Neuronal stem cell (in vitro differentiated cells): ENCODE measurements at places on chromosomes 3 and 15.

GRCh38 chr15:59237924-59238331, 31.3 kb downstream of the LDHAL6B start:
- no peaks in the 10 kb centered on the region for H3K36me3 ChIP-seq
- H3K4me1 ChIP-seq, result no peaks in the 10 kb centered on the region
- no peak for DNase-seq
- H3K27ac ChIP-seq, result no peak overlapping the region

DNA sequence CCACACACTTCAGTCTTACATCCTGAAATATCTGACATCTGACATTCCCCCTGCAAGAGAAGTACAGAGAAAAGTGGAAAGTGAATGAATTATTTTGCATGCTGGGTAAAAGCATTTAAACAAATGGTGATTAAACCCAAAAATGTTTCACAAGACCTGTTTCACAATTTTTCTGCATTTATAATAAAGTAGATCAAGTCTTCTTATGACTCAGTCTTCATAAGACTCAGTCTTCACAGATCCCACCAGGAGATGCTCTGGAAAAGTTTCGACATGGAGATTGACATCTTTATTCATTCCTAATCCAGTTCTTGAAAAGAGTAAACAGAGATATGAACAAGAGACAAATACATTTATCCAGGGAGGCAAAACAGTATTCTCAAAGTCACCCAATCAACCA, 13.2 kb upstream of the EDC3 start:
- no peak overlapping the region for H3K27ac ChIP-seq
- no peak overlapping the region for H3K4me3 ChIP-seq
- H3K4me1 ChIP-seq, result no peaks in the 10 kb centered on the region
- H3K36me3 ChIP-seq, result no peaks in the 10 kb centered on the region
- peaks cover 35% of the 10 kb centered on the region for H3K27me3 ChIP-seq

DNA sequence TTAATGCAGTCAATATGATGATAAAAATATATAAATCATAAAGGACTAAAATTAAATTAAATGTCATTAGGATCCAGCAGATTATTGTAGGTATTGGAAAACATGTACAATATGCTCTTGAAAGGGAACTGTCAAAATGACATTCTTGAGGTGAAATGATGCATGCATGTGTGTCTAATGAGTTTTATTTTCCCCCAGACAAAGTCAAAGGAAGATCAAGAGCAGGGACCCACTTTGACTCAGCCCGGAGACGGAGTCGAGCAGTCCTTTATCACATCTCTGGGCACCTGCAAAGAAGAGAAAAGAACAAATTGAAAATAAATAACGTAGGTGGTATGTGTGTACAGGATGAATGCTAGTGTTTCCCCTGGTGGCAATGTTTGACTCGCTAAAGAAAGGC, 194.1 kb downstream of the KCNH8 start:
- DNase-seq, result no peak
- no peak overlapping the region for H3K27ac ChIP-seq
- H3K36me3 ChIP-seq, result no peaks in the 10 kb centered on the region
- no peaks in the 10 kb centered on the region for H3K4me1 ChIP-seq

- H3K4me1 ChIP-seq, result no peaks in the 10 kb centered on the region
- no peaks in the 10 kb centered on the region for H3K36me3 ChIP-seq
- no peaks in the 10 kb centered on the region for H3K27me3 ChIP-seq
- DNase-seq, result no peak
Observed at GRCh38 chr3:124962403-124962940, 27.9 kb upstream of the MUC13 start.

DNA sequence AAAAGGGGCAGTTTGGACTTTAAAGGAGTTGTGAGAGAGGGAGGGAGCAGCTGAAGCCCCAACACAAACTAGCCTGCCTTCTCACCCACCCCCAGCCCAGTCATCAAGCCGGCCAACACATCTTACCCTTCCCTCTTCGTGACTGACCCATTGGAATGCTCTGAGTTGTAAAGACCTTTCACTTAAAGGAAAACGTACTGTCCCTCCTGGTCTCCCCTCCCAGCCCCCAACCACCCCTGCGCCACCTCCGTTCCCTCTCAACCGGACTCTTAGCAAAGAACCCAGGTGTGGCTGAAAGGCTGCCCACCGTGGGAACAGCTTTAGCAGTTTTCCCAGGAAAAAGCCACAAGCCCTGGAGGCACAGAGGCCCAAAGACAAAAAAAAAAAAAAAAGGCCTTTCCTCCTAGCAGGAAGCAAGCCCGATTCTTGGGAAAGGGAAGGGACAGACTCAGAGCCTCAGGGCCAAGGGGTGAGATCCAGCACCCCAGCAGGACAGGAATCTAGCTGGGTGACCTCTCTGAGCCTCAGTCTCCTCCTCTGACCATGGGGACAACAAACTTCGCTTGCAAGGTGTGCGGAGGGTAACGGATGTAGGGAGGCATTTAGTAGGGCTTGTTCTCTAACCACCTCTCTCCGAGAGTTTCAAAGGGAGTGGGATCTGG, 2.4 kb downstream of the CYP11A1 start:
- H3K27me3 ChIP-seq, result peaks cover 78% of the 10 kb centered on the region
- no peaks in the 10 kb centered on the region for H3K36me3 ChIP-seq
- H3K27ac ChIP-seq, result no peak overlapping the region
- no peaks in the 10 kb centered on the region for H3K4me1 ChIP-seq
- H3K4me3 ChIP-seq, result no peak overlapping the region
- DNase-seq, result no peak

GRCh38 chr3:146546366-146546965, 2.1 kb upstream of the PLSCR1 start:
- no peaks in the 10 kb centered on the region for H3K27me3 ChIP-seq
- no peak overlapping the region for H3K27ac ChIP-seq
- H3K36me3 ChIP-seq, result no peaks in the 10 kb centered on the region

DNA sequence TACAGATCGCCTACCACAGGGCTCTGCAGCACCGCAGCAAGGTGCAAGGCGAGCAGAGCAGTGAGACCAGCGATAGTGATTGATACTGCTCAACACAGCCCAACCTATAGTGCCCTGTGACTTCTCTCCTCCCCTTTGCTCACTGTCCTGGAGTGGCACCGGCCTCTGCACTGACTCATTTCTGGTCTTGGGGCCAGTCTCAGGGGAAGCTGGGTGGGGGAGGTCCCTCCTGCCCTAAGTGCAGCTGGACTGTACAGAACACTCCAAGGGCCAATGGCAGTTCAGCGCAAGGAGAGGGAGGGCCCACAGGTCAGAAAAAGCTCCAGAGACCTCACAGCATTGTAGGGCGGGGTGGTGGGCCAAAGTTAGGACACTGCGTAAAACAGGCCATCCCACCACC, 2.5 kb upstream of the OGG1 start:
- H3K36me3 ChIP-seq, result peaks cover 66% of the 10 kb centered on the region
- peaks cover 8% of the 10 kb centered on the region for H3K4me1 ChIP-seq
- DNase-seq, result no peak
- no peak overlapping the region for H3K4me3 ChIP-seq

- H3K4me3 ChIP-seq, result no peak overlapping the region
- no peak for DNase-seq
- H3K27ac ChIP-seq, result no peak overlapping the region
Observed at GRCh38 chr3:56800130-56800831, 1.5 kb downstream of the ARHGEF3 start.

- peak; percentile 60 for DNase-seq
- no peak overlapping the region for H3K27ac ChIP-seq
- no peak overlapping the region for H3K4me3 ChIP-seq
- peaks cover 94% of the 10 kb centered on the region for H3K36me3 ChIP-seq
Observed at GRCh38 chr15:64686130-64686735, 89.2 kb downstream of the RBPMS2 start.

DNA sequence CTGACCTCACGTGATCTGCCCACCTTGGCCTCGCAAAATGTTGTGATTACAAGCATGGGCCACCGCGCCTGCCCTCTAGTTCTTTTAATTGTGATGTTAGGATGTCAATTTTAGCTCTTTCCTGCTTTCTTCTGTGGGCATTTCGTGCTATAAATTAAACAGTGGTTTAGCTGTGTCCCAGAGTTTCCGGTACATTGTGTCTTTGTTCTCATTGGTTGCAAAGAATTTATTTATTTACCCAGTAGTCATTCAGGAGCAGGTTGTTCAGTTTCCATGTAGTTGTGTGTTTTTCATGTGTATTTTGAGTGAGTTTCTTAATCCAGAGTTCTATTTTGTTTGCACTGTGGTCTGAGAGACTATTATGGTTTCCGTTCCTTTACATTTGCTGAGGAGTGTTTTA, 30.1 kb downstream of the MYRIP start:
- no peak for DNase-seq
- H3K27ac ChIP-seq, result no peak overlapping the region
- H3K4me3 ChIP-seq, result no peak overlapping the region
- H3K4me1 ChIP-seq, result no peaks in the 10 kb centered on the region
- H3K27me3 ChIP-seq, result no peaks in the 10 kb centered on the region

DNA sequence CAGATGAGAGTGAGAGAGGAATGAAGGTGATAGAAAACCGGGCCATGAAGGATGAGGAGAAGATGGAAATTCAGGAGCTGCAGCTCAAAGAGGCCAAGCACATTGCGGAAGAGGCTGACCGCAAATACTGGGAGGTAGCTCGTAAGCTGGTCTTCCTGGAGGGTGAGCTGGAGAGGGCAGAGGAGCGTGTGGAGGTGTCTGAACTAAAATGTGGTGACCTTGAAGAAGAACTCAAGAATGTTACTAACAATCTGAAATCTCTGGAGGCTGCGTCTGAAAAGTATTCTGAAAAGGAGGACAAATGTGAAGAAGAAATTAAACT, 88.9 kb downstream of the EOMES start:
- H3K27me3 ChIP-seq, result no peaks in the 10 kb centered on the region
- no peak for DNase-seq
- H3K4me1 ChIP-seq, result no peaks in the 10 kb centered on the region
- no peak overlapping the region for H3K27ac ChIP-seq
- H3K36me3 ChIP-seq, result no peaks in the 10 kb centered on the region

DNA sequence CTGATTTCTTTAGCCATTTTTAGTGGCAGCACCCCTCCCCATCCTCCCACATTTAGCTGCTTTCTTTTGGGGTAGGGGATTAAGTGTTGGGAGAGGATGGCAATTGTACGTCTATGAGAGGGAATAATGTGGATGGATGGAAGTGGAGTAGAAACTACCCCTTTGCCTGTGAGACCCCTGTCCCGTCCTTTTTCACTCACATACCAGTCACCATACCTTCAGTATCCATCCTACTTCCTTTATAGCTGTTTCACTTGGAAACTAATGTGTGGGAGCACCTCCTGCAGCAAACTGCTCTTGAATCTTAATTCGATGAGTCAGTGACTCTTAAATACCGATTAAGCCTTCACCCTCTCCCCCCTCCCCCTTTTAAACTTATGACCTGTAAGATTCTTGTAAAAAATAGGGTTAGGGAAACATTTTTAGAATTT, 730 bp downstream of the SPRED1 start:
- H3K27me3 ChIP-seq, result no peaks in the 10 kb centered on the region
- H3K36me3 ChIP-seq, result peaks cover 18% of the 10 kb centered on the region
- DNase-seq, result peak; percentile 36
- peaks cover 4% of the 10 kb centered on the region for H3K4me1 ChIP-seq
- H3K4me3 ChIP-seq, result peak overlapping the region; percentile 76

- no peak for DNase-seq
- no peak overlapping the region for H3K27ac ChIP-seq
- no peaks in the 10 kb centered on the region for H3K4me1 ChIP-seq
- H3K4me3 ChIP-seq, result no peak overlapping the region
- no peaks in the 10 kb centered on the region for H3K27me3 ChIP-seq
Observed at GRCh38 chr15:90968434-90968833, 13.8 kb downstream of the RCCD1 start.

DNA sequence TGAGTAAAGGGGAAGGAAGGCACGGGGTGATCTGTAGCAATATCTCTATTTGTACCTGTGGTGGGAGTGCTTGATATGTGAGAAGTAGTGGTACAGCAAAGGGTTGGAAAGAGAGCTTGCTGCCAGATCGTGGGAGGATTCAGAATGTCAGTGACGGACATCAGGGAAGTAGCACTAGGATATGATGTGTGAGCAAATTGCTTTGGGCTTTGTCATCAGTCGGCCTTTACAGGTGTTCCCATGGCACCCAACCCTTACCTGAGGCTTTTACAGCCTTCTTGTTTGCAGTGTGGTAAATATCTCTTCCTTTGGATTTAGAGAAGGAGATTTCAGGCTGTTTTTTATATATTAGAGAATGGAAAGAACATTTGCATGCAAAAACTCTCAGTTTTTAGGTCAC, 29.8 kb downstream of the IL1RAP start:
- H3K36me3 ChIP-seq, result no peaks in the 10 kb centered on the region
- no peak for DNase-seq
- no peak overlapping the region for H3K4me3 ChIP-seq
- H3K4me1 ChIP-seq, result peaks cover 4% of the 10 kb centered on the region
- no peaks in the 10 kb centered on the region for H3K27me3 ChIP-seq
- H3K27ac ChIP-seq, result no peak overlapping the region

GRCh38 chr15:70198441-70199123, 100.9 kb upstream of the TLE3 start:
- H3K27me3 ChIP-seq, result peaks cover 4% of the 10 kb centered on the region
- H3K4me1 ChIP-seq, result peaks cover 32% of the 10 kb centered on the region
- H3K27ac ChIP-seq, result no peak overlapping the region
- H3K4me3 ChIP-seq, result no peak overlapping the region
- no peaks in the 10 kb centered on the region for H3K36me3 ChIP-seq

GRCh38 chr3:130640027-130640426, 106.6 kb downstream of the PIK3R4 start:
- DNase-seq, result no peak
- H3K4me3 ChIP-seq, result no peak overlapping the region
- no peaks in the 10 kb centered on the region for H3K36me3 ChIP-seq

DNA sequence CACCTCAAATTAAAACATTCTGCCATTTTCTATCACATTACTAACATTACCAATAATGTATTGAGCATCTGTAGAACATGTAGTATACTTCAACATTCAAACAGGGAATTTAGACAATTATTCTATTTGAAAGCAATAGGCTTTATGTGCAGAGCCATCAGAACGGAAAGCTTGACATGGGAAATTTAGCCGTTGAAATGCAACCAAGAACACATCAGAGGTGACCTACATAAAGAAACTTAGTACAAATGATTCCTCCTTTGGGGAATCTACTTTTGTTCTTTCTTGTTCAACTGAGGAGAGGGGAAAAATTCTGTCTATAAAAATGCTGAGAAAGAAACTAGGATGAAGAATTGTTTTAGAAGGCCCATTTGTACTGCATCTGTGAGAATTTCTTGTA, 38.6 kb upstream of the RBMS3 start:
- no peak for DNase-seq
- H3K4me3 ChIP-seq, result no peak overlapping the region
- H3K36me3 ChIP-seq, result no peaks in the 10 kb centered on the region
- no peaks in the 10 kb centered on the region for H3K4me1 ChIP-seq

DNA sequence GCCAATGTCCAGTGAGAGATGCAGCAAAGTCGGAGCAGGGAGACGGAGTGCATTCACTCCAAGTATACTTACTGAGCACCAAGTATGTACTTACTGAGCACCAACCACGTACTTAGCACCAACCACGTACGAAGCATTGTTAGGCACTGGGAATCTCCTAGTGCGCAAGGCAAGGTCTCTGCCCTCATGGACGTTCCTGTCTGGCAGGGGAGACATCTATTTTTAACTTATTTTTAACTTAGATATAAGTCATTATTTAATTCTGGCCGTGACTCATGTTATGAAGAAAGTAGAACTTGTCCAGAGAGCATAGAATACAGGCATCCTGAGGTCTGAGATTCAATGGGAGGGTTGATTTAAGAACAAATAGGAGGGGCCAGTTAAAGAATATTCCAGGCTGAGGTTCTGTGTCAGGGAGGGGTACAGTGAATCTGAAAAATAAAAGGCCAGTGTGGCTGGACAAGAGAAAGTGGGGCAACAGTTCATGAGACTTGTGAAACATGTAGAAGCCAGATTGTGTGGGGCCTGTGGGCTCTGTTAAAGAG, 9.3 kb upstream of the LRRC31 start:
- no peaks in the 10 kb centered on the region for H3K36me3 ChIP-seq
- no peaks in the 10 kb centered on the region for H3K27me3 ChIP-seq
- DNase-seq, result no peak
- H3K4me3 ChIP-seq, result no peak overlapping the region

GRCh38 chr3:69329892-69330291, 56.0 kb downstream of the FRMD4B start:
- H3K4me1 ChIP-seq, result no peaks in the 10 kb centered on the region
- H3K27me3 ChIP-seq, result no peaks in the 10 kb centered on the region
- H3K27ac ChIP-seq, result no peak overlapping the region
- H3K4me3 ChIP-seq, result no peak overlapping the region
